Hematopoietic multipotent progenitor cell treated with erythropoietin and hydrocortisone succinate and interleukin-3 and kit ligand, for 17 days (in vitro differentiated cells): ENCODE measurements at places on chromosomes 3 and 15.

DNA sequence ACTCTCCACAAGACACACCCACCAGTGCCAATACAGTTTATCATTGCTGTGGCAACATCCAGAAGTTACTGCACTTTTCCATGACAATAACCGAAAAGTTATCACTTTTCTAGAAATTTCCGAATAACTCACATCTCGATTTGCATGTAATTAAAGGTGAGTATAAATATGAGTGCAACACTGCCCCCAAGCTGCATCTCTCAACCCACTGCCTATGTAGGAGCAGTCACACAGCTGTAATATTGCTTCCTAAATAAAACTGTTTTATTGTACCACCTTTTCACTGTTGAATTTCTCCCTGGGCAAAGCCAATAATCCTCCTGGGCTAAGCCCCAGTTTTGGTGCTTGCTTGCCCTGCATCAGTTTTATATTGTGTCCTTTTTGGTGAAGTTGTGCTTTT is 601.0 kb upstream of the EPHA6 start:
- DNase-seq = no peak

DNA sequence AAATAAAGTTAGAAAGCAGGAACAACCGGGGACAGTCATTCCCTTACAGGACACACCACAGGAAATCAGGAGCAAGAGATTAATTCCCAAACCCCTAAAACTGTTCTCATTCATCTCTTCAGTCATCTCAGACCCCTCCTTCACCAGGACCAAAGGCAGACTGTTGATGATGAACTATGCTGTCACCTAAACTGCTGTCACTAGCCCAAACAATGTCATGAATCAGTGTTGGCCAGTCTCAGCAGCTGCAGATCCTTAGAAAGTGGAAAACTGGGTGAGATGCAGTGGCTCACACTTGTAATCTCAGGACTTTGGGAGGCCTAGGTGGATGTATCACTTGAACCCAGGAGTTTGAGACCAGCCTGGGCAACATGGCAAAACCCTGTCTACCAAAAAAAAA is 909.6 kb downstream of the ROBO1 start:
- no peak for DNase-seq

DNA sequence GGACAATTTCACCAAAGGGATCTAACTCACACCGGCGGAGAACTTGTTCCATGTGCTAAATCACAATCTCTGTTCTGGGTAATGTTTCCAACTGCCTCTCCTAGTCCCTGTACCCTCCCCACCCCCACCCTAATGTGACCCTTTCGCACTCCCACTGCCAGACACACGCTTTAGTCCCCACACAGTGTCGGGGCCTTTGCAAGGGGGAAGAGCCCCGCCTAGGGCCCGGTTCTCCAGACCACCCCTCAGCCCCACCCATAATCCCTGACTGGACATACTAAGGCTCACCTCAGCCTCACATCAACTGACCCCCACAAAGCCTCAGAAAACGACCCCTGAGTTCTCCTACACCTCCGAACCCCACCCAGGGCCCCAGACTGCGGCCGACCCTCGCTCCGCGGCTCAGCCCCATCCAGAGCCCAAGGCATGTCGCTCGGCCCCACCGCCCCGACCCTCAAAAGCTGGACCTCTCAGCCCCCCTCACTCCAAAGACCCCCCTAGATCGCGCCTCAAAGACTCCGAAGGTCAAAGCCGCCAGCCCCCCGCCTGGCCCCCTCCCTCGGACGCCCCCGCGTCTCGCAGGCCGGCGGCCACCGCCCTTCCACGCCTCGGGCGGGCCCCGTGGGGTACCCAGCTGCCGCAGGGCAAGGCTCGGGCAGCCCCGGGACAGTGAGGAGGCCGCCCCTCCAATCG is 72.0 kb upstream of the MAP4 start:
- DNase-seq = no peak

DNA sequence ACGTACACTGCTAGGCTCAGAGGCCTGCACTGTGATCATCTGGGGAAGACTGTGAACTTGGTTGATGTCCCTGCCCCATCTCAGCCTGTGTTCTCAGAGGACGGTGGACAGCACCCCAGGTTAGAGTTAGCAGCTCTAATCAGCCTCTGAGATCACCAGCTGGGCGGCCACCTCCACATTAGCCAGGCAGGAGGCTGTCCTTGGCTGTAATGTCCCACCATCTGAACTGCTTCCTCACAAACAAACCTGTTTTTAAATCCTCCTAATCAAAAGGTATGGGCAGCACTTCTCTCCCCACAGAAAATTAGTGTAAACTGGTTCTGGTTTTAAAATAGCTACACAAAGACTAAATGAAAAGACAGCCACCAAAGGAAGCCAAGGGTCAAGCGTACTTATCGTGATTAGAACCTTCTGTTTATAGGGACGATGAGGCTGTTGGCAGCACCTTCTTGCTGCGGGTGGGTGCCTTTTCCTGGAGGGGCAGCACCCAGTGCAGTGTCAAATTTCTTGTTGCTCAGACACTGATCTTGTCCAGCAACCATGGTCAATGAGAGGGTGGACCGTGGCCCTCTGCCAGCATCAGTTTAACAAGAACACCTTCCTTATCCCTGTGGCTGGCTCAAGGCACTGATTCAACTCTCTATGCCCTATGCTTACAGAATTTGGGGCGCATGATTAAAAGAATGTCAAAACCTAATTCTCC is 24.6 kb downstream of the ACSBG1 start:
- DNase-seq = no peak

GRCh38 chr3:102484363-102484762 is 49.5 kb downstream of the ZPLD1 start:
- no peak for DNase-seq

GRCh38 chr3:132615881-132616280 is 18.8 kb downstream of the ACKR4 start:
- no peak for DNase-seq

DNA sequence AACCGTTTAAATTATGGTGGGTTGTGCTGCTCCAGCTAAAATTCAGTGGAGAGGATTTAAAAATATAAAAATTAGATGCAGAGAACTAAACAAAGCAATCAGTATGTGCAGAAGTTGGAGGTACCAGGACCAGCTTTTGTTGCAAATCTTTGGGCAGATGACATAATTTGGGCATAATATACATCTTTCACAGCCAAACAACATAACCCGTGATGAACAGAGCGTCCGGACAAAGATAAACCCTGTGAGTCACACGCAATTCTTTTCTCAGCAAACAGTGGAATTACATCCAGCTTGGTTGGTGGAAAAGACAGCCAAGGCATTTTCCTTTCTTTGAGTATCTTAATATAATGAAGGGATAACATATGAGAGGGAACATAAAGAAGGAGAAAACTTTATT is 419.4 kb upstream of the ADAMTS9 start:
- no peak for DNase-seq

DNA sequence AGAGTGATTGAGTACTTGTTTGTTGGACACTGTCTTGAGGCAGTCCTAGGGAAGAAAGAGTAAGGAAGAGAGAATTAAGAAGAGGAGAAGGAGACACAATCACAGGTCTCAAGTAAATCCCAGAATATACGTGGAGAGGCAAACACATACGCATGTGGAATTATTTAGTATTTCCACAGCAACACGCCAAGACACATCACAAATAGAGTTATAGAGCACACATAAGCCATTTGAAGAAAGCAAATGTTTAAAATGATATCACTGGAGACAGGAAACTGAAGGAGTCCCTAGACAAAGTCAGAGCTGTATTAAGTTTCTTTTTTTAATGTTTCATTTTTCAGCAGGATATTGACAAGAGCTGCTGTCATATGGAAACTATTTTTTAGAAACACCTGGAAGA is 206.1 kb upstream of the LRIG1 start:
- no peak for DNase-seq

- no peak for DNase-seq
Observed at GRCh38 chr3:46102780-46103130, 75.5 kb upstream of the XCR1 start.

DNA sequence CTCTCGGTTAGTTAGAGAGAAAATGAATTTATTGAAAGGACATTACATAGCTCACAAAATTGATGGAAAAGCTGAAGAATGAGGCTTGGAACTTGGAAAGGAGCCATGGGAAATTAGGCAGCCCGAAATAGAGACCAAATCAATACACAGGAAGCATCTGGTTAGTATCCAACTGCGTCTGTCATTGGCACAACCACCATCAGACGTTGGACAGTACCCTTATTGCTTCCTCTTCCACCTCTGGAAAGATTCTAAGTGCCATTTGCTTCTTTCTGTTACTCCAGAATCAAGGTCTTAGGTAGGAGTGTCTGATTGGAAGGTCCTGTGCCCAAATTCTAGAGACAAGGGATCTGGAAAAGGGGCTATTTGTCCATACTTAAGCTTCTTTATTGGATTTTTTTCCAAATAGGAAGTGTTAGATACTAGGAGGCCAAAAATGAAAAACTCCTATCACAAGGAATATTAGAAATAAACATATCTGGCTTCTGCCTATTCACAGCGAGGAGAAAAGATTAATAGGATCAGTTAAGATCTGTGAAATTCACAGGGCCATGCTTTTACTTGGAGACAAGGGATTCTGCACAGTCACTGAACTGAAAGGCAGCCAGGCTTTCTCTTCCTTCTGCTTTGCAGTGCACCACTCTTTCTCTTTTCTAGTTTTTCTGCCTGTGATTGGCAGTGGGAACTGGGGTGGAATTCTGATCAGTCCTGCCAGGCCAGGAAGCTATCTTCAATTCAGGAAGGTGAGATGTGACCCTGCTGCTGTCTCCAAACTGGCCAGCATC is 10.7 kb upstream of the HACD2 start:
- no peak for DNase-seq

DNA sequence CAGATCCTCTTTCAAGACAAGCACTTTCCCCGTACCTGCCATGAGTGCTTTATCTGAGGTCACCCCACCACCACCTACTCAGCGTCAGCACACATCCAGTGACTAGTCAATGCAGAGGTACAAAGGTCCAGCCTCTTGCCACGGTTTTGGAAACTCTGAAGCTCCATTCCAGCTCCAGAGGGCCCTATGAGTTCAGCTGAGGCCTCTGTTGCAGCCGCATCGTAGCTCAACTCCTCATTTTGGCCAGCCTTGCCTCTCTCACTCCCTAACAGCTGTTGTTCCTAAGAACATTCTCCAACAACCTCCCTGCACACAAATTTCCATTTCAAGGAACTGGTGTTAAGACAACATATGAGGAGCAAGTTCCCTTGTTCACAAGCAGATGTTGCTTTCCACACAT is 405.1 kb upstream of the PROK2 start:
- DNase-seq = no peak

DNA sequence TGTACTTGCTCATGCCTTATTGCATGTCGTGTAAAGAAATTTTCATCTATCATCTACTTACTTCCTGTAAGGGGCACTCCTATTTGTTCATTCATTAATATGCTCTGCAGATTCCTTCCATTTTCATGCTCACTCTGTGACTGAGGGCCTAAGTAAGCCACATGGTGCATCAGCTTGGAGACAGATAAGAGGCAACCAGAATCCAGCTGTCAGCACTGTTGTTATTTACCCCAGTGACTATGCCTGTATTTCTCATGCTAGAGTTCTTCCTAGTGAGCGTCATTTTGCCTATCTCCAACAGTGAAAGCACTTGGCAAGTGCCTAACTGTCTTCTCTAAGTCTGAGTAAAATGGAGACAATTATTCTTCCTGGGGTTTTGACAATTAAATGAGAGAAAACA is 124.8 kb upstream of the ABI3BP start:
- DNase-seq = no peak

GRCh38 chr3:147397875-147398812 is 8.2 kb downstream of the ZIC4 start:
- DNase-seq = no peak

DNA sequence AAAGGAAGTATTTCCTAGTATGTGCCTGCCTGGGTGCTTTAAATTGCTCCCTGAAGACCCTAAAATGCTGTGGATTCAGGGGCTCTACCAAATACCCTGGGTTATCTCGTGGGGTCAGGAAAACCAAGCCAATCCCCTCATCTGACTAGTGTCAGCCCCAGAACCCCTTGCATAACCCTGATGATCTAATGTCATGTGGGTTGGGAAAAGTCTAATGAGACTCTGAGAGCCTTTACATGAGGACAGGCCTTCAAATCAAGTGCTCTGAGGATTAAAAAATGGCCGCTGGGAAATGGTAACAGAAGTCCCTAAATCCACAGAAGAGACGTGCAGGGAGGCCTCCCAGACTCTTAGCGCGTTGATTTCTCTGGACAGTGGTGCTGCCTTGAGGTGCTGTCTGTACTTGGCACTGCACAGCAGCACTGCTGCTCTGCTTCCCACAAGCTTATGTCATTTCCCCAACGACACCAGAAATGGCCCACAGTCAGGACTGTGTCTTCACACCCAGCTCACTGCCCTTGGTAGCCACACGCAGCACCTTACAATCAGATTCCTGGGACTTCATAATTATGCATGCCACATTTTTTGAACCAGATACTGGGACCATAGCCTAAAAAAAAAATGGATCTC is 16.6 kb downstream of the EIF4E3 start:
- no peak for DNase-seq

- DNase-seq = no peak
Observed at GRCh38 chr3:24154781-24155180, 209.7 kb downstream of the NR1D2 start.

DNA sequence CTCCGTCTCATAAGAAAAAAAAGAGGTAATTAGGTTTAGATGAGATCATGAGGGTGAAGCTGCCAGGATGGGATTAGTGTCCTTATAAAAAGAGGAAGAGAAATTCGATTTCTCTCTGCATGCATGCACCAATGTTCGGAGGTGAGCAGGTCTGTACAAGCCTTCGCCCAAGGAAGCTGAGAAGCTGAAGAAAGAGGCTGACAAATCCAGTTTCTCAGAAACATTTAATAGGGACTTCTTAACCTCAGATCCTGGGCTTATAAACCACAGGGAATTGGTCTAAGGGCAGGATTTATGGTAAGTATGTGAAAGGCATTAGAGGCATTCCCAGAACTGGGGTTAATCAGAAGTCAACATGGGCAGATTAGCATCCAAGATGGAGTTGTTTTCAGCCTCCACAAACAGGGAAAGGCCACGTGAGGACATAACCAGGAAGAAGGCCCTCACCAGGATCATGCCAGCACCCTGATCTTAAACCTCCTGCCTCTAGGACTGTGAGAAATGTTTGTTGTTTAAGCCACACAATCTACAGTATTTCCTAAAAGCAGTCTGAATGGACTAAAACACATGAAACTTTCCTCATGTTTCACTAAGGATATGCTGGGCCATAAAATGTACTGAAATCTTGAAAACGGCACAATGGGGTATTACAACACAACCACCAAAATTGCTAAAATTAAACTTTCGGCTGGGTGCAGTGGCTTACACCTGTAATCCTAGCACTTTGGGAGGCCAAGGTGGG is 11.3 kb downstream of the SHISA5 start:
- DNase-seq = no peak

DNA sequence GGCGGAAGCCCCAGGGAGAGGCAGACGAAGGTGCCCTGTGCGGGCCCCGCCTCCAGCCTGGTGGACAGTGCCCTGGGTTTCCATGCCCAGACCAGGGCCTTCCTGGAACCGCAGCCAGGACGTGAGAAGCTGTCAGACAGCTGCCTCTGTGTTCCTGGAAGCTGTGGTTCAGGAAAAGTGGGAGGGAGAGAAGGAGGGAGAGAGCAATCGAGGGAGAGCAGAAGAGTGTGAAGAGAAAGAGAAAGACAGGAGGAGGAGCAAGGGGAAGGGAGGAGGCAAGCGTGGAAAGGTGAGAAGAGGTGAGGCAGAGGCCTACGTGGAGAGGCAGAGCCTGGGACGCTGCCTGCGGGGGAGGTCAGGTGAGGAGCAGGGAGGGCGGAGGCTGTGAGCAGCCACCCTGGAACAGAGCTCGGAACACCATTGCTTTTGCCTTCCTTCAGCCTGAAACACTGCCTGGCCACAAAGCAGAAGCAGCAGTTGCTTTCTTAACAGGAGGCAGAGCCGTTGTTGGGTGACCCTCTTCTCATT is 18.6 kb downstream of the ZDHHC19 start:
- peak; percentile 66 for DNase-seq
